ENCODE measurements at places on chromosomes 2 and 18.

DNA sequence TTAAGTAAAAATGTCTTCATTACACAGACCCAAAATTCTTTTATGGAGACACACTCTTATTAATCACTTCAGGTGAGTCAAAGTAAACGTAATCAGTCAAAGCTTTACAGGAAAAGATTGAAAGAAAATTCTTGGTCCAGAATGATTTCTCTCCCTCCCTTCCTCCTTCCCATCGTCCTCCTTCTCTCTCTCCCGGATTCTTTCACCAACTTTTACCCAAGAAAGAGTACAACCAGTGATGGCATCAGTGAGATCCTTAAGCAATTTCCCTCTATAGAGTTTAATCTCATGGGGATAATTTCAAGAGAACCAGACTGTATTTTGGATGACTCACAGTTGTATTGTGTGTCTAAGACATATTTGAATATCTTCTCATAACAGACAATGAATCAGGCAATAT, 258.1 kb downstream of the ALK start:
- DNase-seq: no peak

DNA sequence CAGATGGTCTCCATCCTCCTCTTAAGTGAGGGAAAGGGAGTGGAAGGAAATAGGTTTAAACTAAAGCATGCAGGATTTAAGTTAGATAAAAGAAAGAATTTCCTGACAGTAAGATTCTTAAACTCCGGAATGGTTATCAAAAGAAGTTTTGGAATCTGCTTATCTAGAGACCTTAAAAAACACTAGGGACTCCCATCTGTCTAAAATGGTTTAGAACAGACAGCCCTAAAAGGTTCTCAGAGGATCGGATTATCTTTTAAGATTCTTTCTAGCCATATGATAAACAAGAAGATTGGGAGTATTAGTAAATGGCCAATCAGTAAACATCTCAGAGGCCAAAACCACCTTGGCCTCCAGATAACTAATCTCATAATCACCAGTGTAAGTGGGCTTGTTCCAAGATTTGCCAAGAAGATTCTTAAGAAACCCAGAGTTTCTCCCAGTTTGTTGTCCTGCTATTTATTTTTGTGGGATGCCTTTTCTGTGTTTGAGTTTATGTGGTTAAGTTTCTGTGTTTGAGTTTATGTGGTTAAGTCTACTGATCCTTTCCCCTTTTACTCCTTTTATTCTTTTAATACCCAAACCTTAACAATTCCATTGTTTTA, 314.9 kb upstream of the NRP2 start:
- no peak for DNase-seq

GRCh38 chr2:225319872-225320271, 79.6 kb upstream of the NYAP2 start:
- DNase-seq: no peak

DNA sequence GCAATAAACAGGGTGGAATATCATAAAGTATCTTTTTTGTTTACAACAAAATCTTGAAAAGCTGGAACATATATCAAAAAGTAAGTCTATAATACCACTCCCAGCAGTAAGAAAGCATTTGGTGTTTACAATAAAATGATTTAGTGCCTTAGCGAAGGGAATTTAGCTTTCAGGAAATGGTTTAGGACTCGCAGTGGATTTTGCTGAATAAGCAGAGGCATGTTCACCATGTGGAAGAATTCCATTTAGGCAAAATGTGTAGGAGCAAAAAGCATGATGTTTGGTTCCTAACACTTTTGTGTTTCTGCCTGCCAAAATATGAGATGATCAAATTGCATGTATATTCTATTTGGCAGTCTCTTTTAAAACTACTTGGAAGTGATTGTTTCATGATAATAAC, 163.6 kb downstream of the AGPS start:
- no peak for DNase-seq

GRCh38 chr2:142874293-142874814, 3.1 kb upstream of the KYNU start:
- DNase-seq: no peak

Measured in esophagus squamous epithelium (tissue), 5 donors.